ENCODE measurements at places on chromosomes 5 and 9.

DNA sequence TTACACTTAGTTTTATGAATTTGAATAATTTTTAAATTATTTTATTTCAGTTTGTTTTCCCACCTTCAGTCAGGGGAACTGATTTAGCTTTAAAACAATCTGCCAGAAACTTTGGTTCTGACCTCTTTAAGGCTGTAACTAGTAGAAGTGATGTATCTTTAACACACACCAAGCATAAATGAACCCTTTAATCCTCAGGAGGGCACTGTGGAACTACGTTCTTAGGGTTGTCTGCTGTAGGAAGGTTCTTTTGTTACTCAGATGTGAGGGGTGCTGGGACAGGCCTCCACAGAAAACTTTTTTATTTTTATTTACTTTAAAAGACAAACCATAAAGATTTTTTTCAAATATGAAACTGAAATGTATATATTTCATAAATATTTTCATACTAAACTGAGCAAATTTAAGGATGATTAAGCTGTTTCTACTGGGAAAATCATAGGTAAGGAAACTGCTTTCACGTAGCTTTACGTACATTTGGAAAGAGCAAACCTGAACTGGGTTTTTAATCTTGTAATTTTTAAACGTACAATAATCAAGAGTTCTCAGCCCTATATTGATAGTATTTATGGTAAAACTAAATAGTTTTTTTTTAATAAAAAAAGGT lies 5.3 kb downstream of the KLF4 start:
- DNase-seq = peak; percentile 76

- DNase-seq = peak; percentile 45
Observed at GRCh38 chr5:91266184-91266705, 116.9 kb downstream of the ARRDC3 start.

GRCh38 chr5:97888439-97888838 lies 705.4 kb upstream of the RIOK2 start:
- DNase-seq = no peak

- no peak for DNase-seq
Observed at GRCh38 chr9:7370988-7371387, 428.6 kb downstream of the DMAC1 start.

- DNase-seq = no peak
Observed at GRCh38 chr5:173594061-173594460, 22.4 kb downstream of the BOD1 start.

DNA sequence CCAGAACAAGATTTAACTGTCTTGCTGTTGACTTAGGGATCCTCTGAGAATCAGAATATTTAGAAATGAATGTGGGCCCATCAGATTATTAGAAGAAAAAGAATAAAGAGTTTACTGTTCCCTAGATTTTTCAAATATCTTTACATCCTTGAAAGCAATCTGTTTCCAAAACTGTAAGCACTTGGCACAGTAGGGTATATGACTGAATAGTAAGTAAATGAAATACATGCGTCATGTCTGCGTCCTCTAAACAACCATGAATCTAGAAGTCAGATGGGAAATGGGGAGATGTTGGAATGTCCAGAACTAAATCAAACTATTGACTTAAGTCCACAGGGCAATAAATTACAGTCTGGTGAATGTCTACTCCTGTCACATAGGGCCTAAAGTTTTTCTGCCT lies 26.1 kb downstream of the TTC23L start:
- no peak for DNase-seq

GRCh38 chr5:41181691-41182564 lies 31.4 kb downstream of the C6 start:
- no peak for DNase-seq

DNA sequence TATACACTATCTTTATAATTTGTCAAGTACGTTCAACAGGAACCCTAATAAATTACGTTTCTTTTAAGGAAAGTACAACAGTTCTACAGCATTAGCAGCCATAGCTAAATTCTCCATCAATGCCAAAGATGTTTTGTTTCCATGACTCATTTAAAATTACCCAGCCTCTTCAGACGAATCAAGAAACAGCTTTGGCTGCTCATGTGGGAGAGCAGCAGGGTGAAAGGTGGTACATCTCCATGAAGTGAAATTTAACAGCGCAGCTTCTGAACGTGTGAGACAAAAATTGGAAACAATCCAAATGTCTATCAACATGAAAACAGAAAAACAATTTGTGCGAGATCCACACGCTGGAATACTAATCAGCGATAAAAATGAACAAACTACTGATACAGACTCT lies 327.3 kb upstream of the CDH6 start:
- DNase-seq = no peak

GRCh38 chr5:173053041-173053440 lies 3.1 kb upstream of the CREBRF start:
- no peak for DNase-seq

- no peak for DNase-seq
Observed at GRCh38 chr5:80411589-80412219, 3.8 kb downstream of the ZFYVE16 start.

- DNase-seq = no peak
Observed at GRCh38 chr5:177542816-177543465, 11.4 kb downstream of the FAM193B start.

DNA sequence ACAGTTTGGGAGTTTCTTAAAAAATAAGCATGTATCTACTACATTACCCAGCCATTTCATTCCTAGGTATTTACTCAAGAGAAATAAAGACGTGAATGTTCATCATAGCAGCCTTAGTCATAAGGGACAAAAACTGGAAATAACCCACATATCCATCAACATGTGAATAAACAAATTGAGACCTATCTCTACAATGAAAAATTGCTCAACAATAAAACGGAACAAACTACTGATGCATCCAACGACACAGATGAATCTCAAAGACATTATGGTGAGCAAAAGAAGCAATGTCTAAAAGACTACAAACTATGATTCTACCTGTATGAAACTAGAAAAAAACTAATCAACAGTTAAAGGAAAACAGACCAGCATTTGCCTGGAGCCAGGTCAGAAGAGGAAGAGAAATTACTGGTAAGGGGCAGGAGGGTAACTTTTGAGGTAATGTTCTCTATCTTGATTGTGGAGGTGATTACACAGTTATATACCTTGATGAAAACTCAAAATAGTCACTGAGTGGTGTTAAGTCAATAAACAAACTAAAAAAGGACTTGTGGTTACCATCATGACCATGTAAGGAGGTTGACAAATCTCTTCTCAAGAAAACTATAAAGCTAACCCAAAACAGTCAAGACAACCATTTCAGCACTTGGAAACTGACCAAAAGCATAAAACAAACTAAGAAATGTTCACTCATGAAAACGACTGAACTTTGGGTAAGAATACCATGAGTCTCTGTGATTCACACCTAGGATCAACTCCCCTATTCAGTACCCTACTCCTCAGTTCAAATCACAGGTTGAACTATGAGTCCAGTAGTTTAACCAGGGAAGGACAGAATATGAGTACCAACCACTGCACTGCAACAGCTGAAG lies 10.4 kb downstream of the UIMC1 start:
- peak; percentile 59 for DNase-seq

GRCh38 chr9:110251212-110251611 lies 5.1 kb downstream of the TXN start:
- DNase-seq = no peak

DNA sequence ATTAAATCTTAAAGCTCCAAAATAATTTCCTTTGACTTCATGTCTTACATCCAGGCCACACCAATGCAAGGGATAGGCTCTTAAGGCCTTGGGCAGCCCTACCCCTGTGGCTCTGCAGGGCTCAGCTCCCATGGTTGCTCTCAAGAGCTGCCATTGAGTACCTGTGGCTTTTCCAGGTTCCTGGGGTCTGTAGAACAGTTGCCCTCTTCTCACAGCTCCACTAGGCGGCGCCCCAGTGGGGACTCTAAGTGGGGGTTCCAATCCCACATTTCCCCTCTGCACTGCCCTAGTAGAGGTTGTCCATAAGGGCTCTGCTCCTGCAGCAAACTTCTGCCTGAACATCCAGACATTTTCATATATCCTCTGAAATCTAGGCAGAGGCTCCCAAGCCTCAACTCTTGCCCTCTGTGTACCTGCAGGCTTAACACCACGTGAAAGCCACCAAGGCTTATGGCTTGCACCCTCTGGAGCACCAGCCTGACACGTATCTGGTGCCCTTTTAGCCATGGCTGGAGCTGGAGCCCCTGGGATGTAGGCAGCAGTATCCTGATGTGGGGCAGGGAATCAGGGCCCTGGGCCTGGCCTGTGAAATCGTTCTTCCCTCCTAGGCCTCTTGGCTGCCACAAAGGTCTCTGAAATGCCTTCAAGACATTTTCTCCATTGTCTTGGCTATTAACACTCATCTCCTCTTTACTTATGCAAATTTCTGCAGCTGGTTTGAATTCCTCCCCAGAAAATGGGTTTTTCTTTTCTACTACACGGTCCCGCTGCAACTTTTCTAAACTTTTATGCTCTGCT lies 185.1 kb downstream of the SMARCA2 start:
- DNase-seq = no peak

DNA sequence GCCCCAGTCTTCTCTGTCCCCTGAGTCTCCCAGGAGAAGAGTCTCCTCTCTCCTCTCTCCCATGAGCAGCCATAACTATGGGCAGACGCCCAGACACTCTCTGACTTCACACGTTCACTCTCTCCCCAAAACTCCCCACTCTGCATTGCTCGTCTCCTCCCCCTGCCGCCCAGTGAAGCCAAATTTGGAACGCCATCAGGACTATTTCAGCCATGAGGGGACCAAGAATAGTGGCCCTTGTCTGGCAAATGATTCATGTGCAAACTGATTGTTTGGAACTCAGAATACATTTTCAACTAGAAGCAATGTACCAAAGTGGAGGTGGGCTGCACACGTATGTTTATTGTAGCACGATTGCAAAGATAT lies 20.9 kb downstream of the CMBL start:
- DNase-seq = no peak

DNA sequence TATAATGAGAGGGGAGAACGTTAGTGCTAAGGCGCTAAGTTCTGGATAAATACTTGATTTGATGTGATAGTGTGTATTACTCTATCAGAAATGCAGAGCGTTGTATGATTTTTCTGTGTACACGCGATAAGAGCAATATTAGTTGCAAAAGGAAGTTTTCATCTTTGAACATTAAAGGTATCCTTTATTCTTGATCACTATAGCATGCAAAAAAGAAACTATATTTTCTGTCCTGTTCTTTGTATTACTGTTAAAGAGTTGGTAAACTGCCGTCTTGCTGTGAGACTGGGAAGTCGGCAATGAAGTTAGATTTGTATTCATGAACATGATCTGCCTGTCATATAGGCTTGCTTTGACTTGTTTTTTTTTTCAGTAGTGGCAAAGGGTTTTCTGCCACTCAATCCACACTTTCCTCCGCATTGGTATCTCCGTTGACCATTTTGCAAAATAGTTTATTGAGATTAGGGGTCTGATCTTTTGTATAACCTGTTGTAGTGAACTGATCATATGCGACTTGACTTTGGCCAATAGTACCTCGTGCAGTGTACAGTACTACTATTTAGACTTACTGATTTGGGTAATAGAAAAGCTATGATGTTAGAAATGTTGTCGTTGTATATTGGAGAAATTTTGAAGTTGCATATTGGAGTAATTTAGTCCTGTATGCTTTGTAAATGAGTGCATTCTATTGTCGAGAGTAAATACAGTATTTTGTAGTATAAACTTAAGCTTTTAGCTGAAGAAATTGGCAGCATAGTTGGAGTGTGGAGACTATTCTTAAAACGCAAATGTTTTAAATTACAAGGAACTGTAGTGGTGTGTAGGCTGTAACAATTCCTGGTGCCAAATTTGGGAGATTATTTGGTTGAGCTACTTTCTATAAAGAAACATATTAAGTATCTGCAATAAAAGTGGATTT lies 1.7 kb downstream of the DENND4C start:
- no peak for DNase-seq

GRCh38 chr5:151459680-151460324 lies 12.4 kb downstream of the SLC36A1 start:
- DNase-seq = no peak

DNA sequence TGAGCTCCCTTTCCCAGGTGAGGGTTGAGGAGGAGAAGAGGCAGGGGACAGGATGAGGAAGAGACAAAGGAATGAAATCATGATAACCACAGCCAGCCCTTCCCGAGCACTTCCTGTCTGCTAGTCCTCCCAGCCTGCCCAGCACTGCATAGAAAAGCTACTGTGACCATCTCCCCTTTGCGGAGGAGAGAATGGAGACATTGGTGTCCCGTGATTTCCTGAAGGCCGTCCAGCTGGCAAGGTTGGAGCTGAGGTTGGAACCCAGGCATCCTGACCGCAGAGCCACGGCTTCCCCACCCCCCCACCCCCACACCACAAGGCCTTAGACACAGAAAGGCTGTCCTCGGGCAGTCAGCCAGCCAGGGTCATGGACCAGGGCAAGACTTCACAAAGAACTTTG lies 131.1 kb upstream of the ICE1 start:
- DNase-seq = no peak

- DNase-seq = peak; percentile 2
Observed at GRCh38 chr5:141846031-141846430, 32.2 kb downstream of the PCDH1 start.

DNA sequence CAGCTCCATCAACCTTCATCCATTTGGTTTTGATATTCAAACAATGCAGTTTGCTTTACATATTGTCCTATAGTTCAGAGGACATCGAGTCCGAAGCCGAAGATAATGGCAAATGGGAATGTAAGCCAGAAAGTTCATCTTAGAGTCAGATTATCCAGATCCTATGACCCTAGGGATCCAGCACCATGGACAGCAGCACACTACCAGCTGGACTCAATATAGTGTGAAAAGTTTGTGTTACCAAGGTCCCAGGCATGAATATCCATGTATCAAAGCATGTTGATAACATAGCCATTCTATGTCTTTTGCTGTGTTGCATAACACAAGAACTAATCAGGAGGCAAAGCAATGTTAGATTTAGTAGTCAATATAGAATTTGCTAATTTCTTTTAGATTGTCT lies 46.3 kb downstream of the FSTL4 start:
- peak; percentile 4 for DNase-seq

DNA sequence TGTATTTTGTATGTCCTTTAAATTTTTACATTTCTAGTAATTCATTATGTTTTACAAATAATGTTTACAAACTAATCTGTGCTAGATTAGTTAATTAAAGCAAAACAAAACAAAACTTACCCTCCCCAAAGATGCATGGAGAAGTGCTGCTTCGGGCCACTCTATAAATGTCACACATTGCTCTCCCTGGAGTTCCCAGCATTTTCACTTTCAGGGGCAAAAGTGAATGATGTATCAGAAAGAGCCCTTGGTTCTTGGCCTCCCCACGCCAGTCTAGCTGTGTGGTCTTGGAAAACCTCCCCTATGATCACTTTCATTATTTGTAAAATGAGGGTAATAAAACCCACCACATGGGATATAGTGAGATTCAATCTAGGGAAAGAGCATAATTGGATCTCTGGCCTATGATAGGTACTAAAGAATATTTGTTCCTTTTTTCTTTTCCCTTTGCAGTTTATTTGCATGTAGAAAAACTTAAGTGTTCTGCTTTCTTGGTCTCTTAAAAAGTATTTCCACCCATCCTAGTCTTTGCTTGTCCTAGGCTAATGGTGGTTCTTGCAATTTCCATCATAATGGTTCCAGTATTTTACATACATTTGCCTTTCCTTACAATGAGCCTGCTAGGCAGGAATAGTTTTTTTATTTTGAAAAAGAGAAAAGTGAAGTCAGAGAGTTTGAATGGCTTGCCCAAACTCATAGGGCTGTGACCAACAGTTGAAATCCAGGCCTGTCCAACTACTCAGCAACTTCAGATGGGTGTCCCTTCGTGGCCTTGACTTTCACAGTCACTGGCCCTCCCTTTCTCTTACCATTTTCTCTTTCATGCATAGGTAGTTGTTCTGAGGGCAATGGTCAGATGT lies 184.5 kb upstream of the KLF4 start:
- no peak for DNase-seq

Measured in MV-4-11 (cell line).